Germinal center (tissue), 1 donor: ENCODE measurements at places on chromosomes 3 and 15.

- no peak for DNase-seq
These were observed 55.3 kb downstream of the RSRC1 start for GRCh38 chr3:158165141-158165655.

DNA sequence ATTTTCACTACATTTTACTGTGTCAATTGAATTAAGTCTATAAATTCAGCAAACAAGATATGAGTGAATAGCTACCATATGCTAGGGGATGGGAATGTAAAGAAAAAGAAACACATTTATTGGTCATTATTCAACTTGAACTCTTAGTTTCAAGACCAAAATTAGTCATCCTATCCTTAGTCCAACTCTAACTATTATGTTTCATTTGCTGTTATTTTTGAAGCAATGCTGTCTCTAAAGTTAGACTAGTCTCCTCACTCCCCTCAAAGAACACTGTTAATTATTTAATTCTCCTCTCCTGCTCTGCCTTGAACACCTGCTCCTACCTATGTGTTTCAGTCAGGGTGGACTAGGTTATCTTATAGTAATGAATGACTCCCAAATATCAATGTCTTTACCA, 920.9 kb downstream of the TUSC7 start:
- no peak for DNase-seq

- DNase-seq, result no peak
These were observed at the start of gene COL6A6 for GRCh38 chr3:130516645-130517512. Gene COL6A6, plus strand, starts transcription at chr3:130517177. Its CDS starts 43,188 bp downstream, at chr3:130560365.

DNA sequence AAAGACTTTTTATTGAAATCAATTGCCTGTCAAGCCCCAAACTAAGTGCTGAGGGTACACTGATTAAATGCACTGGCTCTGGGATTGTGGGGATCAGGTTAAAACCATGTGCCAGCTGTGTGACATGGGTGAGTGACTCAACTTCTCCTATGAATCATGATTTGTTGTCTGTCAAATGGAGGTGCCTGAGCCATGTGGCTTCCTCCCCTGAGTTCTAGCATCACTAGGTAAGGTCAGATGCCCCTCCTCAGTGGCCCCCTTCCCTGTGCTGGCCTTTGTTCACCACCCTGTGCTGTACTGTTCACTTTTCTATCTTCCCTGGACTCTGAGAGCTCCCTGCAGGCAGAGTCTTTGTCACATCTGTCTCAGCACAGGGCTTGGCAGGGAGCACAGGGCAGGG, 43.6 kb upstream of the ATP2B2 start:
- DNase-seq, result no peak

GRCh38 chr3:187880441-187880840, 135.2 kb upstream of the BCL6 start:
- DNase-seq, result no peak

DNA sequence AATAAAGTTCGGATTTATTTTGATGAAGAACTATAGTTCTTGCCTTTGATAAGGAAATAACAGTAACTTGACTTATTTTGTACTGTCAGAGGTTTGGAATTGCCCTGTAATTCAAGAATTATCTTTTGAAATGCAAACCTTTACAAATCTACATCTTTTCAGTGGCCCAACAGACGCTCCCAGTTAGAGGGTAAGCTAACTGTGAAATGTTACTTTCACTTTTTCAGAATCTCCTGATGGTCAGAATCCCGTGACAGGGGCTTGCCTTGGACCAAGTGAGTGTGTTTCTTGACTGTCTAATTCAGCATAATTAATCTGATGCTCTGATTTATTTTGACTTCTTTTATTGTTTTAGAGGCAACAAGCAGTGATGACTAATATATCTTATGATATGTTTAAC, 262.5 kb downstream of the PLOD2 start:
- DNase-seq, result no peak

GRCh38 chr3:140763532-140763931, 85.7 kb downstream of the TRIM42 start:
- no peak for DNase-seq

DNA sequence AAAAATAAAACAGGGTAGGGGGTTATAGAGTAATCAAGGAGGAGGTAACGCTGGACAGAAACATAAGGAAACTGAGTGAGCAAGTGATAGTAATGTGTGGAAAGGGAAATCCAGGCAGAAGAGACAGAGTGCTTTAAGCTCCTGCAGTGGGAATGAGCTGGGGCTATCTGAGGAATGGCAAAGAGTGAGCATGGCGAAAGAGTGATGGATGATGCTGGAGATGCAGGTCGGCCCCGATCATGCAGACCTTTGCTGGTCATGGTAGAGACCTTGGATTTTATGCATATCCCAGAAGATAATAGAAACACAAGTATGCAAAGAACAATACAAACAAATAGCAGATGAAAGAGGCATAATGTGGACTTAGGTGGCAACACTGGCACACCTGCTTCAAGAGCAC, 26.0 kb upstream of the ACAP2 start:
- no peak for DNase-seq

GRCh38 chr3:184727357-184728009, 15.6 kb upstream of the MAGEF1 start:
- DNase-seq, result peak; percentile 79

GRCh38 chr3:185555860-185556347, 3.5 kb upstream of the LIPH start:
- no peak for DNase-seq

DNA sequence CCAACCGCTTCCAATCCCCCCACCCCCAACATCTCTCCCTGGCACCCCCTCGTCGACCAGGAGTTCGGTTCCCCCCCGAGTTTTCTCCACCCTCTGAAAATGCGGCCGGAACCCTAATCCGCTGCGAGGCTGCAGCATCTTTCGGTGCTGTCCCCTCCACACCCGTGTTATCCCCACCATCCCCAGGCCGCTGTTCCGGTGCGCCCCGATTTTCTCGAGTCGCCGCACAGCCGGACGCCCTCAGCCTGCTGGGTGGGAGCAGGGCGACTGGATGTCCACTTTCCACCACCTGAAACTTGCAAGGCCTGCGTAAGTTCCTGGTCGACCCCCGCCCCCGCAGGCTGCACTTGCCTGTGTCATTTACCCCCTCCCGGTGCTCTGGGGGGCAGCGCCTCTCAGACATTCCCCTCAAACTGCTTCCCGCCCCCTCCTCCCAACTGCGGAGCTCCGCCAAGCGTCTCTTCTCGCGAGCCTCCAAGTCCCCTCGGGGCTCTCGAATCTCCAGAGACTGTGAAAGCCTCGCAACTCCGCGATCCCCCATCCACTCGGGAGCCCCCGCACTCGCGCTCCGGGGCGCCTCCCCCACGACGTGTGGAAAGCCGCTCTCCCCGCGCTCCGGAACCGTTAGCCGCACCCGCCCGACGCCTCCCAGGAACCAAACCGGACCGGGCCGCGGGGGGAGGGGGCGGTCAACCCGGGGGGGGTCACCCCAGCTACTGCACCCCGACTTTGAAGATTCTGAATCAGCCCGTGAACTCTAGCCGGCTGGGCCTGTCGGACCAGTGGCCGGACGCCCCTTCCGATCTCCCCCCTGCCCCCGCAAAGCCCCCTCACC, 566 bp downstream of the ETV5 start:
- peak; percentile 65 for DNase-seq

GRCh38 chr15:37873336-37873735, 61.1 kb upstream of the TMCO5A start:
- no peak for DNase-seq

- DNase-seq, result no peak
These were observed 547.8 kb upstream of the EPHA6 start for GRCh38 chr3:96266395-96267190.

DNA sequence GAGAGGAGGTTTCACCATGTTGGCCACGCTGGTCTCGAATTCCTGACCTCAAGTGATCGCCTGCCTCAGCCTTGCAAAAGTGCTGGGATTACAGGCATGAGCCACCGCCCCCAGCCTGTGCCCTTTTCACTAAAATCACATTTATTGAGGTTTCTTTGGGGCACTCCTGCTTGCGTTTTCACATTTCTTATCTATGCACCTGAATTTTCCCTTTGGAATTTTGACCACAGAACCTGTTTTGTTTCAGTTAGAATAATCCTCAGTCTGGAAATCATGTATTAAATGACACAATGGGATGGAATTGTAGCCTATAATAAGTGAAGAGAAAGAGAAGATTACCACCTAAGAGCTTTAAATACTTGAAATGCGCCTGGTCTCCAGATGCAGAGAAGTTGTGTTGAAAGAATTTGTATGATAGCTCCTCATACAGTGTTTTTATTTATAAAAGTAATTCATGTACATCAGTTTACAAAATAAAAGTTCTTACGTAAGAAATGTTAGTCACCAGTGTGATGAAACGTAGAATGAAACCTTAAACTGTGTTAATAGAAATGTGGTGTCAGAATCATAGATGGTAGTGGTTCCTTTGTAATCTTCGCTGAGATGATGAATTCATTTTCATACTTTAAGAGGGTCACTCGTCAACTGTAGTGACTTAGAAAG, 107.0 kb downstream of the TCF12 start:
- no peak for DNase-seq

DNA sequence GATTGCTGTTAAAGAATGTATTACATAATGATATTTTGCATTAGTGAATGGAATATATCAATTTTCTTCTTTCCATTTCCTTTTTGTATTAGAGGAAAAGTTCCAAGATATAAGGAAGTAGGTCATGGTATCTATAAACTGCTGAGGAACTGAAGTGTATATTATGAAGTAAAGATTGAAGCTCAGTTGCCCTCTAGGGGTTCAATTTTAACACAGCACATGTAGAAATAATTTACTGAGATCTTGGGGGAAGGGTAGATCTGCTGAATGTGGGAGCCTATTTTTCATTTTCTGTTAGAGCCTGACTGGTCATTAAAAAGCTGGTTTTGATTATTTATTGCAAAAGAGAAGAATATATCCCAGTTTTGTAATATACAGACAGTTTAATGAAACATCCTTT, 45.2 kb downstream of the CMC1 start:
- peak; percentile 23 for DNase-seq

DNA sequence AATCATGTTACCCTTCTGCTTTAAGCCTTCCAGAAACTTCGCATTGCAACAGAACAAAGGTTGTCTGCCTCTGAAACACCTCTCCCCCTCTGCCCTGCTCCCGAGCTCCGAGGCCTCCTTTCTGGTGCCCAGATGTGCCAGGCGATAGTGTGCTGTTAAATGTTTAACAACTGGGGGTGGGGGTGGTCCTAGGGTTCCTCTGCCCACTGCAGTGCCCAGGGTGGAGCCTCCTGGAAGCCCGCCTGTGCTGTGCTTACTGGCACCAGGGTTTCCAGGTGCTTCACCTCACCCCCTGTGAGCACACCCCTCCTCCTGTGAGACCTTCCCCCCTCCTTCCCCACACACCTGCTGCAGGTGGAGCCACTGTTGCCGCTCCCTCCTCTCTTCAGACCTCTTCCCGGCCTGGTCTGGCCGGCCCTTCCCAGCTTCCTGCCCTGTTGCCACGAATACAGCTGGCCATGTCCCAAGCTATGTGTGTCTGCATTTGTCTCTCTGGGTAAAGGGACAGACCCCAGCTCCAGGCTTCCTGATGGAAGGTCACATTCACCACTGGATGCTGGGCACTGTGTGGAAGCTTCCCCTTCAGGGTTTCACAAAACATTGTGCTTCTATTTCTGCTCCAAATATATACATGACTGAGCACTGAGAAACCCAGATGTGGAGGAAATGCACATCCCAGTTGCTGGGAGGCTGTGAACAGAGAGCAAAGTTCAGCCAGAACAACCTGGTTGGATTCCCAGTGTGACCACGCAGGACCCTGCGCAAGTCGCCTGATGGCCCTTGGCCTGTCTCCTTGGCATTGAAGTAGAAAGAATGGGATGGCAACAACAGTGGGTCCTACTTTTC, 37.2 kb downstream of the MGLL start:
- no peak for DNase-seq

GRCh38 chr3:177126015-177126773, 71.1 kb downstream of the TBL1XR1 start:
- no peak for DNase-seq

- DNase-seq, result no peak
These were observed 185.2 kb upstream of the RGMA start for GRCh38 chr15:93274257-93274656.

- no peak for DNase-seq
These were observed 18.1 kb downstream of the H1-8 start for GRCh38 chr3:129560911-129561594.

DNA sequence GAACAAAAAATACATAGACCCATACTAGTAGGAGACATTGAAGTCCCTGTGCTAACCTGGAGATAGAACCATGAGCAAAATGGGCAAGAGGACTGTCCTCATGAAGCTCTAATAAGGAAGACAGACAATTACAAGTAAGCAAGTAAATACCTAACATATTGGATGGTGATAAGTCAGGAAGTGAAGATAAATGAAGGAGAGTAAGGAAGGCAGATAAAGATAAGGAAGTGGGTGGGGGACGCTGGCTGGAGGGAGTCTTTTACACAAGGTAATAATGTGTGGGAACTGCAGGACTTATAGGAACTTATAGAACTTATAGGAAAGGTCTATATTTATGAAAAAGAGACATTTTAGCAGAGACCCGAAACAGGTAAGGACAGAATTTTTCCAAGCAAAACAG, 148.9 kb upstream of the ABI3BP start:
- DNase-seq, result no peak

- no peak for DNase-seq
These were observed 29.7 kb upstream of the MYRIP start for GRCh38 chr3:39779511-39780230.

GRCh38 chr15:41022487-41023090, 69.3 kb downstream of the CHAC1 start:
- peak; percentile 45 for DNase-seq

DNA sequence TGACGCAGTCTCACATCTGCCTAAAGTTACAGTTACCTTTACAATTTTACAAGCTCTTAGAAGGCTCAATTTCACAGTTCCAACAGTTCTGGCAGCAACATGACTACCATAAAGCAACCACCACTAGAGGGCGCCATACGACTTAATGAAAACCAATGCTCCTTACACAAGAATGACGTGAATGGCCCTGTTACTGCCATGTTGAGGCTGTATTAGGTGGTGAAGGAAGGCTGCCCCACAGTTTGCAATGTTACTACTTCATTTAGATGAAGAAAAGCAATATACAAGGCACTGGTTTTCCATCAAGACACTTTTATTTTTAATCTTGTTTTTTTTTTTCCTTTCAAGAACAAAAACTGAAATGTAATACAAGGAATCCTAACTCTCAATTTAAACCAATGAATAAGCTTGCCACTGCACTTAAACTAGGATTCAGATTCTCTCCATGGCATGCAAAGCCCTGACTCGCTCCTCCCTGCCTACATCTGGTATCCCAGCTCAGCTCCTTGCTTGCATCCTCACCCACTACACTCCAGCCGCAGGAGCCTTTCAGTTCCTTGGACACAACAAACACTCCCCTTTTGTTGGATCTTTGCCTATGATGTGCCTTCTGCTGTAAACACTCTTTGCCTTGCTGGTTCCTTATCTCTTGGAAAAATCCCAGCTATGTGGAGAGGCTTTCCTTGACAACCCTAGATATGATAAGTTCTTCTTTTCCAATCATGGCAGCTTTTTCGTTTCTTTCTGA, 270.7 kb downstream of the GBE1 start:
- DNase-seq, result peak; percentile 53

- DNase-seq, result no peak
These were observed 101.7 kb upstream of the UBP1 start for GRCh38 chr3:33541918-33542317.

GRCh38 chr15:45307230-45307924, 55.3 kb downstream of the SLC28A2 start:
- DNase-seq, result peak; percentile 30
